ENCODE measurements at places on chromosomes 3 and 15. TPM values are rescaled to one million over a fixed set of nuclear protein-coding genes. Genes with fewer than 3 reads are reported as not detected.
A peak's percentile ranks its signal among the peaks of the same experiment; 100 is the strongest.

PROS1 gene
- total RNA-seq: 68.5 TPM

ZNF502 gene
- total RNA-seq: 2.6 TPM

PSTPIP1 gene
- not detected for total RNA-seq

RNF123 gene
- total RNA-seq: 57.5 TPM

RLBP1 gene
- not detected for total RNA-seq

GRIP2 gene
- 6.6 TPM for total RNA-seq

SKOR1 gene
- 0.05 TPM for total RNA-seq

DNA sequence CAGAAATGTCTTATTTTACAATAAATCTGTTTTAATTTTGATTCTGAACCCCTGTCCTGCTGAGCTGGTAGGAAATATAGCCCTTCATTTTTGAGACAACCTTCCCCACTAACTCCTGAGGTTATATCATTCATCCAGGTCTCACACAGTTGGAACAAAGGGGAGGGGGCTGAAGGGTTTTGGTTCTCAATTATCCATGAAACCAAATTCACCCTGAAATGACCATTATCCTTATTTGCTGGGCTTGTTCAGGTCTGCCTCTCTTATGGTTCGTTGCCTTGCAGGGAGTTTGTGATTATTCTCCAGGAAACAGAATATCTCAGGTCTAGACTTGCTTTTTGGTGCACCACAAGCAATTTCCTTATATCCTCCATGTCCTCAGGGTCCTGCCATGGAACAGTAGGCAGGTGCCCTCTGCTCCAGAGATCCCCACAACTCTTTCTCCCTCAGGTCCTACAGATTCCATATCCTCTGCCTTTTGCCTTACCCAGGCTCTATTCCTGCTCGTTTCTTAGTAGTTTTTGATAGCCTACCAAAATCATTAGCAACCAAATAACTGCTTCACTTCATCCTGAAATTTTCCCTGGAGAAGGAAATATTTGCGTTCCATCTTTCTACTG is 94.4 kb downstream of the TGFBR2 start:
- no peak for DNase-seq

DNA sequence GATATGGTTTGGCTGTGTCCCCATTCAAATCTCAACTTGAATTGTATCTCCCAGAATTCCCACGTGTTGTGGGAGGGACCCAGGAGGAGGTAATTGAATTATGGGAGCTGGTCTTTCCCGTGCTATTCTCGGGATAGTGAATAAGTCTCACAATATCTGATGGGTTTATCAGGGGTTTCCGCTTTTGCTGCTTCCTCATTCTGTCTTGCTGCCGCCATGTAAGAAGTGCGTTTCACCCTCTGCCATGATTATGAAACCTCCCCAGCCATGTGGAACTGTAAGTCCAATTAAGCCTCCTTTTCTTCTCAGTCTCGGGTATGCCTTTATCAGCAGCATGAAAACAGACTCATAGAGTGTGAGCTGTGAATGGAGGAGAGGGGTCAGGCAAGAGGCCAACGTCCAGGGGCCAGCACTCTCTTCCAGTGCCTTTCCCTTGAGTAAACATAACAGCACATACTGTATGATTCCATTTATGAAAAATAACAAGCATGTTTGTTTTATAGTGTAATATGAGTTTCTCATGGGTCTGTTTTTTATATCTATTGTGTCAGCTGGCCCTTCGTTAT is 16.3 kb upstream of the LCTL start:
- no peak for DNase-seq

DNA sequence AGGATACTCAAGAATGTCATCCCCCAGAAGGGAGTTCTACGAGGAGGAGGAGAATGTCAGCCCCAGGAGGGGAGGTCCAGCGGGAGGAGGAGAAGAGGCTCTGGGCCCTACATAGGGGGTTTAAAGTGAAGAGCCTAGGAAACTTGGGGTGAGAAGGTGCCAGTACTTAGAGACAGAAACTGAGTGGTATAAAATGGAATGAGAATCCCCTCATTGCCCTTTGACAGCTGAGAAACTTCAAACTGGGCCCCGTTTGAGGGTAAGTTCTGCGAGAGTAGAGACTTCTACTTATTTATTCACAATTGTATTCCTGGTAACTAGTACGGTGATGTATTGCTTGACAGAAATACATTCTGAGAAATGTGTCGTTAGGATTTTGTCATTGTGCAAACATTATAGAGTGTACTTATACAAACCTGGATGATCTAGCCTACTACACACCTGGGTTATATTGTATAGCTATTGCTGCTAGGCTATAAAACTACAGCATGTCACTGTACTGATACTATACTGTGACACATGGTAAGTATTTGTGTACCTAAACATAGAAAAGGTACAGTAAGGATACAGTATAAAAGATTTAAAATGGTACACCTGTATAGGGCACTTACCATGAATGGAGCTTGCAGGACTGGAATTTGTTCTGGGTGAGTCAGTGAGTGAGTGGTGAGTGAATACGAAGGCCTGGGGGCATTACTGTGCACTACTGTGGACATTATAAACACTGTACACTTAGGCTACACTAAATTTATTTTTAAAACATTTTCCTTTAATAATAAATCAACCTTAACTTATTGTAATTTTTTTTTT is 62.0 kb downstream of the TSC22D2 start:
- no peak for DNase-seq

DNA sequence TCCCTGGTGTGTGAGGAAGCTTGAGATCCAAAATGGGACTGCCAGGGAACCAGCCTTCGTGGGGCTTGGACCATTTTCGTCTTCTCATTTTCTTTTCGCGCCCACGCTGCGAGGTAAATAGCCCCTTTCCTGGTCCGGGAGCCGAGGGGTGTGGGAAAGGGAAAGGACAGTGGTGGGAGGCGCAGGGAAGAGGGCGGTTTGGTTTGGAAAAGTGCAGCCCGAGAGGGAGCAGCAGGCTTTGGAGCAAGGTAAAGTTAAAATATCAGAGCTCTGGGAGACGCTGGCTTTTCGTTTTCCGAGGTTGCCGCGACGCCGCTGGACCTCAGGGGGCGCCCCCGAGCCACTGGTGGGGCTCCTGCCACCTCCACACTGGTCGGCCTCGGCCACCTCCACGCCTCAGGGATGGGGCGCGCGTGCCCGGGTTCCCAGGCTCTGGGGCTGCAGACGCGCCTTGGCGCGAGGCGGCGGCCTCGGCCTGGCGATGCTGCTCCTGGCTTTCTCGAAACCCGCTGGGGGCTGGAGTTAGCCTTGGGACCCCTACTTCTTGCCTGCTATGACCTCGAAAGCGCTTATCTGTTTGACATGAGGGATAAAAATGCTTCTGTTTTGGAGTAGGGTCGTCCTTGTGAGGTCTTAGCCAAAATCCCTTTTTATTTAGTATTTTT is 3.2 kb downstream of the PTPRG start:
- peak; percentile 67 for DNase-seq

DNA sequence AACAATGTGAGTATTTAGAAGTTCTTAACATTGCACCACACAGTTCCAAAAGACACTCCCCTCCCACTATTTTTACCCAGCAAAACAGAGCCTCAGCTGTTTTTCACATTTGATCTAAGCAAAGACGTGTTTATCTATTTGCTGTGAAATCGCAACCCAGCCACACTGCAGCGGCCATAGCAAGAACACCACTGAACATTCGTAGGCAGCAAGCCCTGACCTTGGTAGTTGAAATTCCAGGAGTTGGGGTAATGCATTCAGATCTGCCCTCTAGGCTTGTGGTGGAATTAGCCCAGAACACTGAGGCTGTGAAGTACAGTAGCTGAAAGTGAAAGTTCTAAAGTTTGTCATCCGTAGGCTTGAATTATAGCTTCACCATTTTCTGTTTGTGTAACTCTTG is 17.1 kb upstream of the SLC24A5 start:
- DNase-seq: no peak

DNA sequence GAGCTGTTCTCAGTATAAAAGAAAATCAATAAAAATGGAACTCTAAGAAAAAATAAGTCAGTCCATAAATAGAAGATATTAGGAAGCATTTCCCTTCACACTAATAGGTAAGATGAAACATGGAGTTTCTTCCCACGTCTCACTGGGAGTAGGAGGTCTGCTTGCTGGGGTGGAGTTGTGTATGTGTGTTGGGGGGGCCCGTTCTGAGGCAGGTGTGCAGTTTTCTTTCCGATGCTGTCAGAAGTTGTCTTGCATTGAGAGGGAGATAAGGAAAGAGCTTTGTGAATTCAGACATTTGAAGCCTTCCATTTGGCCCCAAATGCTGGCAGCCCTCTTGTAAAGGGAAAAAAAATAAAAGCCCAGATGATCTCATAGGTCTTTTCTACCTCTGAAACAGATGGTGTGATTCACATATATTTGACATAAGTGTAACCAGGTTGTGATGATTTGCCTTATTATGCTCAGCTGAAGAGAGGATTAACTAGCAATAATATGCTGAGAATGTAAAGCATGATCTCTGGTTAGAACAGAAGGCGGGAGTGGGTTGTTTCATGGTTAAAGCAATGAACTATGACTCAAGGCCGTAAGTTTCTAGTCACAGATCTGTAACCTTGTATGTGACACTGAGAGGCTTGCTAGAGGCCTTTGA is 8.8 kb downstream of the RASGRP1 start:
- DNase-seq: no peak

DNA sequence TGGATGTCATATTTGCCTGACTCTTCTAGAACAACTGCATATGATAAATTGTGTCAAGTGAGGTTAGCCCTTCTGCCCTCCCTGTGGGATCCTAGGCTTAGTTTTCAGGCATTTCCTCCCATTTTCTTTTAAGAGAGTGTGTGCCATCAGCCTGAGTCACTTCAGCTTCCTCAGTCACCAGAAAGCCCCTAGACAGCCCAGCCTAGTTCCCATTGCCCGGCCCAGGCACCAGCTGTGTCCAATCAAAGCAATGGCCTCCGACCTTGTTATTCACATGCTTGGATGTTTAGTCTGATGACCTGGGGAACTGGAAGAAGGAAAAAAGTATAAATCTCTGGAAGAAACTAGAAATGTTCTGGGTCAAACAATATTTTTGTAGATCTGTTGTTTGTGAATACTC is 221.9 kb upstream of the LRIG1 start:
- no peak for DNase-seq

GRCh38 chr15:63640146-63640545 is 43.0 kb downstream of the FBXL22 start:
- DNase-seq: peak; percentile 82

GRCh38 chr3:128182656-128183055 is 29.4 kb downstream of the EEFSEC start:
- DNase-seq: no peak

DNA sequence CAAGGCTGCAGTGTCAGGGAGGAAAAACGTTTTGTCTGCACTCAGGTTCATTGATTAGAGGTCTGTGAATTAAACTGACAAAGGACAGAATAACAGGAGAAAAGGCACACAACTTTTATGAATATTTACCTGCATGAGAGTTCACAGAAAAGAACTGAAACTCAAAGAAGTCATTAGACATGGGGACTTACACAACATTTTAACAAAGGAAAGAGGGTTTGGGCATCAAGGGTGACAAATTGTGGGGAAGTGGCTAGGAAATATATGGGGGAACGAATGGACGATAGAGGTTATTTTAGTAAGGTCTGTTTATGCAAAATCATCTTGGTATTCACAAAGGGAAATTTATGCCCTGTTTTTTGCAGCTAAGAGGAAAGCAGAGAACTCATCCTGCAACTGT is 65.6 kb upstream of the C15orf39 start:
- DNase-seq: no peak

DNA sequence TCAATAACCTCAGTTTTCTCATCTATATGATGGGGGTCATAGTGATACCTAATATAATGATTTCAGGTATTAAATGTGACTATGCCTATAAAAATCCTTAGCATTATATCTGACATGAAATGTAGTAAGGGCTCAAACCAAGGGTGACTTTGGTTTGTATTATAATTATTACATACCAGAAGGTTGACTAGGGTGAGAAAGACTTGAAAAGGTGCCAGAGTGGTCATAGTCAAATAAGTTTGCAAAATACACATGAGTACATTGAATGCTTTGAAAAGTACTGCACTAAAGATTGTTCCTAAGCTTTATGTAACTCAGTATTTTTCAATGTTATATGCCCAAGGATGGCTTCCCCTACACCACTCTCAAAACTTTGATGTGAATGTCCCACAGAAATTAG is 297.2 kb downstream of the ARPP21 start:
- peak; percentile 9 for DNase-seq

- no peak for DNase-seq
Observed at GRCh38 chr3:105385179-105385578, 18.5 kb downstream of the ALCAM start.

- DNase-seq: no peak
Observed at GRCh38 chr15:63086947-63087346, 34.7 kb upstream of the LACTB start.

DNA sequence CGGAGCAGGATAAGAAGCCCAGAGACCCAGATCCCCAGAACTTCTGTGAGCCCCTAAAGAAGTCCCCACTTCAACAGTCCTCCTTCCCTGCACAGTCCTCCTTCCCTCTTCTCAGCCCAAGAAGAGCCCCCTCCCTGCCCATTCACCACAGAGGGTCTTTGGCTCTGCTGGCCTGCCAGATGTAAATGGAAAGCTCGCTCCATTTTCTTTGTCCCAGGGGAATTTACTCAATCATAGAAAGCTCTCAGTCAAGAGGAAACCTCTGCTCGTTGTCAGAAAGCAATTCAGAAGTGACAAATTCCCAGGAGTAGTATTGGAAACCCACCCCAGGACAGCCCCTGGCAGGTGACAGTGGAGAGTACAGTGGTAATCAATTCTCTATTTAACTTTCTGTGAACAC is 105.5 kb upstream of the SMAD3 start:
- DNase-seq: no peak
